Activated CD8-positive, alpha-beta memory T cell treated with anti-CD3 and anti-CD28 coated beads, Interleukin-2, amount 50 U/mL, for 48 hours (primary cell): ENCODE measurements at places on chromosomes 11 and 22.

- DNase-seq = no peak
Observed at GRCh38 chr22:37626144-37626543, 13.3 kb upstream of the SH3BP1 start.

GRCh38 chr11:126257144-126257543 is 11.6 kb downstream of the SRPRA start:
- DNase-seq = no peak

GRCh38 chr11:3626250-3626960 is 15.4 kb downstream of the ART5 start:
- no peak for DNase-seq

DNA sequence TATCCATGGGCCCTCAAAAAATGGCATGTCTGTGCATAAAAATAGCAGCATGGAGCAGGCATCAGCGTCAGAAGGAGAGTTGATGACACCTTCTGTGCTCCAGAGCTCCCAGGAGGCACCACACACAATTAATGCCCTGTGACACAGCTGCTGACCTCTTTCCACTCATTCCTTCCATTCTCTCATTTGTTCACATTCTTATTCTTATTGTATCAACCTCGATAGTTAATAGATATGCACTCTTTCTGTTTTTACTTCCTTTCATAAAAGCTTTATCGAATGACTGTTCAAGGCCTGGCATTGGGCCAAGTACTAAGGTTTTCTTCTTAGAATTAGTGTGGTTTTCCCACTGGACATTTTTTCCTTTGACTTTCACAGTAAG is 266.0 kb upstream of the MTNR1B start:
- DNase-seq = no peak

DNA sequence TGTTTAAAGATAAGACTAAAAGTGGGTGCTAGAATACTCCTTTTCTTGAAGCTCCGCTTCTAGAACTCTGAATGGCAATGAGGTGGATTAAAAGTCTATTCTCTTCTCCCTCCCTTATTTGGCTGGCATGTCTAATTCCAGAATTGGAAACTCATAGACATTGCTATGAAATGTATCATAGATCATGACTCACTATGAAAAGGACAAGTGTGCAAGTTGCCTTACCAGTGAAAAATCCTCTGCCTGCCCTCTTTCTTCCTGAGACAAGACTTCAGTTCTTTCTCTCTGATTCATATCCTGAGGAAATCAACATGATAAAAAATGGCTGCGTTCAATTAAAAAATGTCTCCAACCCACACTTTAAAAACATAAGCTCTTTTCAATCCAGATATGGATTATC is 73.2 kb upstream of the BLID start:
- DNase-seq = no peak
